ENCODE measurements at places on chromosomes 1 and 21.
A peak's percentile ranks its signal among the peaks of the same experiment; 100 is the strongest.

GRCh38 chr21:38148046-38148445 is 108.7 kb upstream of the KCNJ15 start:
- no peak for DNase-seq

DNA sequence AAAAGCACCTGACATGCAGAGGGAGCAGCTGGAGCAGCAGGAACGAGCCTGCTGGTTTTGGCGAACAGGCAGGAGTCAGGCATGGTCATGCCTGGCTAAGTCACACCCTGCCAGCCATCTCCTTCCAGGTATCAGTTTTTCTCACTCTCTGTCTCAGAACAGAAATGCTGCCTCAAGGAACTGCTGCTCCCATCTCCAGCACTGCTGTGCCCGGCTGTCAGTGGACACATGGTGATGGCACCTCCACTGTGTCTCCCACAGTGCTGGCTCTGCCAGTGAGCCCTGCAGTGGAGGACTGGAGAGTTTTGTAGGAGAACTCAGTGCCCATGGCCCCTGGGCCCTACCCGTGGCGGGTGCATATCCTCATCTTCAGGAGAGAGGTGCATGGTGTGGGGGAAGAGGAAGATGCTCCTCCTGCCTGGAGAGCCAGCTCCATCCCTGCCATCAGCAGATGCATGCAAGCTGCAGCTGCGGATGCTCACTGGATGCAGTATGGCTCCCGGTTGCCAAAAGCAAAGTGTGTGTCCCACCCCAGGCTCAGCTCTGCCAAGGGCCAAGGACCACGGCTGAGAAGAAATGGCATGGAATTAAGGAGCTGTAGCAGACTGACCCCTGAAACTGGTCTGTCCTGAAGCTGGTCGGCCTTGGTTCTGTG is 114.7 kb downstream of the GRIK3 start:
- DNase-seq: no peak

DNA sequence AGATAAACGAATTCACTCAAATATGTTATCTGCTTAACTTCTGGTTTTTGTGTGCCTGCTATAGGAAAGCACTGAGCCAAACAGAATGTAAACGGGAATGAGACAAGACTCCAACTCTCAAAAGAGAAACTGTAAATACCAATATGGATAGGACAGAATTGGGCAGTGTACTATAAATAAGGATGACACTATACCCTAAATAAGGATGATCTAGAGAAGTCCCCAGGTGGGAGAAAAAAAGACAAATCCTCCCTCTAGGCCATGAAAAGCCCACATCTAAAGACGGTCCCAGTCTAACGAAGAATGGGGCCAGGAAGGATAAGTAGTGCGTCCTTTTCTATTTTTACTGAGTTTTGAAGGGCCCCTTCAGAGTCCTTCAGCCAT is 1.5 kb upstream of the GABPB2 start:
- no peak for DNase-seq

- DNase-seq: no peak
Observed at GRCh38 chr1:69076631-69077030, 491.1 kb upstream of the LRRC7 start.

GRCh38 chr1:11309385-11309784 is 36.4 kb downstream of the UBIAD1 start:
- DNase-seq: no peak

DNA sequence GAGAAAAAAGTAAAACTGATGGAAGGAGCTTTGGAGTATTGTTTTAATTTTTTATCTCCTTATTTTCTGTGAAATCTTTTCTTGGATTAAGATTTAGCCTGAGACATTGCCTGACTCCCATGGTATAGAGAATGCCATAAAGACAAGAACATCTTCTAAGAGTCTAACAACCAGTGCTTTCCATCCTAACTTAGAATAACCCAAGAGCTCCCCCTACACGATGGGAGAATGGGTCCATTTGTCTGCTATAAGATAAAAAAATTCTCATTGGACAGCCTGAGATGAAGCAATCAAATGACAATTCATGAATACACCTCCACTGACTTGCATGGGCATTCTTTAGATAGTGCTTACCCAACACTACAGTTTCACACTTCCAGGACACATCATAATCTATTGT is 478.1 kb downstream of the TTLL7 start:
- no peak for DNase-seq

- DNase-seq: no peak
Observed at GRCh38 chr21:41321211-41321907, 4.8 kb downstream of the FAM3B start.

GRCh38 chr1:65703853-65704252 is 88.8 kb upstream of the PDE4B start:
- DNase-seq: no peak

GRCh38 chr1:35178874-35179380 is 14.0 kb downstream of the SFPQ start:
- no peak for DNase-seq

- DNase-seq: peak; percentile 20
Observed at GRCh38 chr1:241156231-241156965, 200.6 kb downstream of the RGS7 start.

DNA sequence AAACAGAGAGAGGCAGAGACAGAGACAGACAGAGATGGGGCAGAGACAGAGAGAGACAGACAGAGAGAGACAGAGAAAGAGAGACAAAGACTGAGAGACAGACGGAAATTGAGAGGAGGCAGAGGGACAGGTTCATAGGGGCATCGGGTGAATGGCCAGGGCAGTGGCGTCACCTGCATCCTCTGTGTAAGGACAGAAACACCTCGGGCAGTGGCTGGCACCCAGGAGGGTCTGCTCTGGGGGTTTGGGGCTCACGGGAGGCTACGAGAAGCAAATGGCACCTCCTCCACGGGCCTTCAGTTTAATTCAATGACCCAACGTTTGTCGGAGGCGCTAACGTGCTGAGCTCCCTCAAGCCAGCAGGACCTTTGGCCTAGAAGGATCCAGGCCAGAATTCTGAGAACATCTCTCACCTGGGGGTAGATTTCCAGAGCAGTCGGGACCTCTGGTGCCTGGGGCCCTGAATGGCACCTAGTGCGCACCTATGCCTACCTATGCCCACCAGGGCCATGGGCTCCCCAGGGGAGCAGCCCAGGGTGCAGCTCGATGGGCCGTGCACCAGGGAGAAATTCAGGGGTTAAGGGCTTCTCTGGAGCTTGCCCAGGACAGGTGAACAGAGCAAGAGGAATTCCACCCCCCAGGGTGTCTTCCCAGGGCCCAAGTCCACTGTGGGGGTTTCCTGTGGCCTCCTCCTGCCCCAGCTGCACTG is 20.6 kb upstream of the PTTG1IP start:
- DNase-seq: no peak

DNA sequence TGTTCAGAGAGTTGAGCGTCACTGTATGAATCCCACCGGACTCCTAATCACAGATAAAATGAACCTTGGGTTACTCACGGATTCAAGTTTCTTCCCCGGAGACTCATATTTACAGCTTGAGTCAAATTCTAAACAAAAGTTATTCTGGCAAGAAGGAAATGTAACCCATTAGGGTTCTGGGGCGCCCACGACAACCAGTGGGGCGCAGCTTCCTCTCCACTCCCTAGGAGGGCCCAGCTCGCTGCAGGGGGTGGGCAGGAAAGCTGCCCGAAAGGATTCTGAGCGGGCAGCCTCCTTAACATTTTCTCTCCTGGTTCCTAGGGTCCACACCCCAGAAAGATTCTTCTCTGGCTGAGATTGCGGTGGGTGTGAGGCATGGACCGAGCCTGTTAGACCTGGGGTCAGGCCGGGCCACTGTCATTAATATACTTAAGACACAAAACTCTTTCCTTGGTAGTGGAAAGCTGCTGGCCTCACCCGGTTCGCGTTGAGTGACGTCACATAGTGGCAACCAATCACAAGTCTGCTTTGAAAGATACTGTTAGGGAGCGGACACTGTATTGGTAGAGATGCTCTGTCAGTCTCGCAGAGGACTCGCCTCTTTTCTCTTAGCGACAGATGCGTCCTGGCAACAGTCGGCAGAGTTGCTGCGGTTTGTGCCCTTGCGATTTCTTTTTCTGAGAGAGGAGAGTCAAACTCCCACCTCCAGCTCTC is 13.6 kb upstream of the MCOLN3 start:
- DNase-seq: peak; percentile 93

DNA sequence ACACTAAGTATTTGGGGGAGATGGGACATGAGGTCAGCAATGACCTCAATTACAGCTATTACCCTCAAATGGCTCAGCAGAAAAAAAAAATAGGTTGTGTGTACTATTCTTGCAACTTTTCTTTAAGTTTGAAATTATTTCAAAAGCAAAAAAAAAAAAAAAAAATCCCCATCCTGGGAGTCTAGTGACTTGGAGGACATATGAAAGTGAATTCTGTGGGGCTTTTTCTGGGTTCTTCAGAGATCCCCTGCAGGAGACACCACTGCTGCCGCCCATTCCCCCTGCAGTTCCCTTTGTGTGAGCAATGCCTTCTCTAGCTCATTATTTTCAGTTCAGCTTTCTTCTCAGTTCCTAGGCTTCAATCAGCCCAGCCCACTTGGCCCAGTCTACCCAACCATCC is 16.7 kb downstream of the HSD11B1 start:
- no peak for DNase-seq

DNA sequence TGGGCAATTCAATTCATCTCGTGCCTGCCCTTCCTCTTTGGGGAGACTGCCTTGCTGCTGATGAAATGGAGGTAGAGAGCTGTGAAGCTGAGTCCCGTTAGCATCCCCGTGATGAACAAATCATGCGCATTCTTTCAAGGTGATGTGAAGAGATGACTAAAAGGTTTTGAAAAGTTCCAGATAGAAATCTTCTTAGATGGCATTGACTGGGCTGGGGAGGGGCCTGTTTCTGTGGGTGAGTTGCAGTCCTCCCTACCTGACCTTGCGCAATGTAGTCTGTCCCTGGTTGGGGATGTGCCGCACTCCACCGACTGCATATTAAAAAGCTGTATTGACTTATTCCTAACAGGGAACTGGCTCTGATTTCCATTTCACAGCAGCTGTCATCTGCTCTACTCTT is 49.6 kb downstream of the ST6GALNAC3 start:
- DNase-seq: no peak

- DNase-seq: no peak
Observed at GRCh38 chr1:177122461-177123251, 41.9 kb downstream of the ASTN1 start.

- no peak for DNase-seq
Observed at GRCh38 chr1:61056573-61057439, 25.6 kb upstream of the NFIA start.

All from AG09309 (cell line).